ENCODE measurements at places on chromosomes 12 and 14.

GRCh38 chr12:123142518-123142840 lies 8.4 kb downstream of the PITPNM2 start:
- DNase-seq, result no peak

DNA sequence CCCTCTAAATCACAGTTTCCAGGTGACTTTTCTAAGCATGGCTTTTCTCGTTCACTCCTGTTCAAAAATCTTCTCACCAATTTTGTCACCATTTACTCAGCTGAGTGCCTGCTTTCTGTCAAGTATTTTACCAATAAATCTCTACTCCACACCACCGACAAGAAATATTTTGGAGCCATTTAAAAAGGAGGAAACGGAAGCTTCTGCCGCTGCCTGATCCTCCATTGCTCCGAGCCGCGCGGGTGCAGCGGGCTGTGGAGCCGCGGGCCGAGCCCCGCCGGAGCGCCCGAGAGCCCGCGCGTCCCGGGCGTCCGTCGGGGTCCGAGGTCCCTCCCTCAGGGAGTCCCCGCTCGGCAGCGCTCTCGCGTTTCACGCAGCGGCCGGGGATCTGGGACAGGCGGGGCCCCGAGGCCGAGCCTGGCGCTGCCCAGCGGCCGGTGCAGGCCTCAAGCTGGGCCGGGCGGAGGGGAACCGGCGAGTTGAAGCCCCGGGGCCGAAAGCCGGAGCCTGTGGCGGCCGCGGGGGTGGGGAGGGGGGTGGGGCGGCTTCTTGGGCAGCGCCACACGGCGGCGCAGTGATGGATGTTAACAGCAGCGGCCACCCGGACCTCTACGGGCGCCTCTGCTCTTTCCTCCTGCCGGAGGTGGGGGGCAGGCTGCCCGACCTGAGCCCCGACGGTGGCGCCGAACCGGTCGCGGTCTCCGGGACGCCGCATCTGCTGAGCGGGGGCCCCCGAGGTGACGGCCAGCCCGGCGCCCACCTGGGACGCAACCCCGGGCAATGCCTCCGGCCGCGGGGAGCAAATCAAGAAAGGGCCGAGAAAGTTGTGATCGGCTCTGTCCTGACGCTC lies 1.1 kb upstream of the HEBP1 start:
- no peak for DNase-seq

- no peak for DNase-seq
These were observed 22.1 kb downstream of the DMAC2L start for GRCh38 chr14:50334211-50334610.

DNA sequence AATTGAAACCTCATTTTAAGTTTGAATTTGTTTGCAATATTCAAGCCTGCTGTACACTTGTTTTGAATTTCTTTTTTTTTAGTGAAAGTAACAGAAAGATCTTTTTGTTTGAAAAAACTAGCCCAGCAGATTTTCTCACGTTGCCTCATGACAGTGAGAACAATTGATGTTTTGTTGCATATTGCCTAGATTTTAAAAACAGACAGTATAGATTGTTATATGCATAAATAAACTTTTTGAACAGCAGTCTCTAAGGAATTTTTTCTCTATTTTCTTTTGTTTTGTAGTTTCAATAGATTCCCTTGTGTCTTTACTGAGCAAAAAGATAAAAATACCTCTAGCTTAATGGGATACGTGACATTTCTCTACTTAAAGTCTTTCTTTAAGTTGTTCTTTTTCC lies 15.4 kb downstream of the OR6C6 start:
- DNase-seq, result no peak

- DNase-seq, result no peak
These were observed 788 bp downstream of the TEX52 start for GRCh38 chr12:2856051-2856450.

DNA sequence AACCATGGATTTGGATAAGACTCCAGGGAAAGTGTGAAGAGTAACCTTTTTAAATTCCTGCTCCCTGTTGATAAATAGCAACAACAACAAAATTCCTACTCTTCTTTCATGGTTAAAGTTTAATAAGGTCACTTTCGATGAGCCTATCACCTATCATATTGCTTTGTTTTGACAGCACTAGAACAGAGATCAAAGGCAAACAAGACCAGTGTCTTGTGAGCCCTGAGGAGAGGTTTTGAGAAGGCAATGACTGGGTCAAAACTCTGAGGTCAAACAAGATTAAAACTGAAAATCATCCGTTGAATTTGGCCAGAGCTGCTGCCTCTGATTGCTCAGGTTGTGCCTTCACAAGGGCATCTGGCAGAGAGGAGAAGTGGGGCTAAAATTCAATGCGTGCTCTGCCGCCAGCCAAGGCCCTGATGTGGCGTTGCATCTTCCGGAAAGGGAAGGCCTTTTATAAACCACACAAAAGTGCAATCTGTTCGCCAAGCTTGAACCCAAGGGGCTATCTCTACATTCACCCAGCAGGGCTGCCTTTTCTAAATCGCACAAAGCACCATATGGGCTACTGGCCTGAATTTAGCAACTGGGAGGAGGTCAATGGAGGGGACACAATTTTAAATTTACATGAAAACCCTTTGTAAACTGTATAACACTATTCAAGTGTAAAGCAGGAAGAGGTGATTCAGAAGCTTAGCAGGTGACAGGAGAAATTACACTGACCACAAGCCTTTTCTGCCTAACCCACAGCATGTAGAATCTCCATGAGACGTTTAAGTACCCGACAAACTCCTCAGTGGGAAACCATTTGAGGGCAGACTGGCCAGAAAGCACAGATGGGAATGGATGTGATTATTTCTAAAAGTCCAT lies 140.8 kb downstream of the DAD1 start:
- no peak for DNase-seq

DNA sequence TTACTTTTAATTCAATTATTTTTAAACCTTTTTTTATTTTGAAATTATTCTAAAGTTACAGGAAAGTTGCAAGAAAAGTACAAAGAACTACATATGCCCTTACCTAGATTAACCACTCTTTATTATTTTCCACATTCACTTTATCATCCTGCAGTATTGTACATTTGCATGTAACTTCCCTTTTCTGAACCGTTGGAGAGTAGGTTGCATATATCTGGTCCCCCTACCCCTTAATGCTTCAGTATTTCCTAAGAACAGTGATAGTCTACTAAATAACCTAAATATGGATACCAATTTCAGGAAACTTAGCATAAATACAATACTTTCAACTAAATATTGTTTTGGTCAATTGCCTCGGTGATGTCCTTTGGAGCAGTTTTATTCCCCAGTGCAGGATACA lies 15.0 kb downstream of the G2E3 start:
- DNase-seq, result no peak

DNA sequence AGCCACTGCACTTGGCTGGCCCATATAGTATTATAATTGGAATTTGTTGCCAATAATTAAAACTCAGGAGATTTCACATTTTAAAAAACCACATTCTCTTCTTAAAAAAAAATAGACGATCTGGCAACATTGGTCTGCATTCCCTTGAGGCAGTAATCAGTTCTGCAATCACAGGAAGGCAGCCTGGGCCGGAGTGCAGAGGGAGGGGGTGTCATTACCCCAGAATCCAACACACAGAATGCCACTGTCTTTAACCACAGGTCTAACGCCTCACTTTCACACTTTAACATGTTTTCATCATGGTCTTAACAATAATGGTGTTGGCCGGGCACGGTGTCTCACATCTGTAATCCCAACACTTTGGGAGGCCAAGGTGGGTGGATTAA lies 100.1 kb downstream of the SCARB1 start:
- no peak for DNase-seq

DNA sequence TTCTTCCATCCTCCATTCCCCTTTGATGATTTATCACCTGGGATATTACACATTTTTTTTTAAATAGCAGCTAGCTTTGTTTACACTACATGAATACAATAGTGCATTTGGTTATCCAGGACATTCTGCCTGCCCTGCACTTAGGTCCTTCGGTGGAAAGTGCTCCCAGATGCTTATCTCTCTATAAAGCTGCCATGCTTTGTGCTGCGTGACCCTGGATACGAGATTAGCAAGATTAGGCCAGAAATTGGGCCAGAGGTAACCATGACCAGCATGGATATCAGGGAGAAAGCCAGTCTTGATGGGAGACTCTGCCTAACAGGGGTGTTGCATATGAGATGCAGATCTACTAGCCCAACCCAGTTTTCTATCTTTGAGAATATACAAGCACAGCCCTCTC lies 12.1 kb upstream of the KRT83 start:
- no peak for DNase-seq

DNA sequence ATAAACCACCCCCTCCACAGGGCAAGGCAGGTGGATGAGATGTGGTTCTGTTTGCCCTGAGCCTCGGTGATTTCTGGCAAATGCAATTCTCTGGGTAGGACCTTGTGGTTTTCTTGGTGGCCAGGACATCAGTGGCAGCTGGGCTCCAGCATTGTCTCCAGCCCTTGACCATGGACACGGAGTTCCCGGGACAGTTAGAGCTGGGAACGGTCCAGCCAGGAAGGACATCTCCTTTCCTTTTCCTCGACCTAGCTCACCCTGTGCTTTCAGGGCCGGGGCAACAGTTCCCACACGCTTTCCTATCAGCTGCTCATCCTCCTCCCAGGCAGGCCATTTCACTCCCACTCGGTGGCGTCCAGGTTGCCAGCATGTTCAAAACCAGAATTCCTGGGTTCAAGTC lies 9.2 kb downstream of the SERPINA4 start:
- DNase-seq, result no peak

DNA sequence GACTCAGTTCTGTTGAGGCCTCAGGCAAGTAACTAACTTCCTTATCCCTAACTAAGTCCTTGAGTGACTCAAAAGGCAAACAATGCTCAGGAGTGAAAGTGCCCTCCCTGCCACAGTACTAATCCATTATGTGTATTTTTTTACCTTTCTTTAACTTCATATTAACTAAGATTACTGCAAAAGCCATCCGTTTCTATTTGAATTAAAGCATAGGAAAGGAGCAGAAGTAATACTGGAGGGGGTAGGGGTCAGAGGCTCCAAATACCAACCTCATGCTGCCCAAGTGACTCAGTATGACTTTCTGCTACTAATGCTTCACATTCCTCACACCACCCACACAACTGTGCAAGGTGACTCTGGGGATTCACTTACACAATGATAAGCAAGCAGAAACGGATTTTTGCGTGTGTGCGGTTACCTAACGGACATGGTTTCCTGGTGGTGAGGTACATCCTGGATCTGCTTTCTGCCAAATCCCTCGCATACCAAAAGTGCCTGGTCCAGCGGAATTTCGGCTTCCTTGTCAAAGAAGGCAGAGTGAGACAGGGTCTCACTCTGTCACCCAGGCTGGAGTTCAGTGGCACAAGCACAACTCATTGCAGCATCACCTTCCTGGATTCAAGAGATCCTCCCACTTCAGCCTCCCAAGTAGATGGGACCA lies 25.1 kb downstream of the MOK start:
- DNase-seq, result peak; percentile 100

GRCh38 chr12:6946033-6946919 lies 2.5 kb downstream of the C12orf57 start:
- no peak for DNase-seq

DNA sequence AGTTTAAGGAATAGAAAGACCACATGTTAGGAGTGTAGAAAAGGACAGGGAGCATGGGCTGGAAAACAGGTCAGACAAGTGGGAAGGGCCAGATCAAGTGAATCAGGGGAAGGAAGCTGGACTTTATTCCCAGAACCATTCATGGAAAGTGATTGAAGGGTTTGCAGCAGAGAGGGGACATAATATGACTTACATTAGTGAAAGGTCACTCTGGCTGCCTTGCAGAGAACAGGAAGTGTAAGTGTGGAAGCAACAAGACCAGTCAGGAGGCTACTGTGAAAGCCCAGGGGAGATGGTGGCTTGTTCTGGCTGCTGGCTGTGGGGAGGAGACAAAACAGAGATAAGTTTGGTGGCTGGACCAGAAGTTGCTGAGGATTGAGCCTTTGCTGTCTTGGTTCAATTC lies 69.1 kb downstream of the VCPKMT start:
- no peak for DNase-seq

- no peak for DNase-seq
These were observed 50.5 kb upstream of the KRR1 start for GRCh38 chr12:75561921-75562320.

GRCh38 chr12:87642245-87642644 lies 387.0 kb downstream of the C12orf50 start:
- no peak for DNase-seq

- DNase-seq, result peak; percentile 88
These were observed 113.4 kb downstream of the CRADD start for GRCh38 chr12:93790472-93791152.

GRCh38 chr12:131605304-131605829 lies 105.5 kb upstream of the SFSWAP start:
- no peak for DNase-seq

DNA sequence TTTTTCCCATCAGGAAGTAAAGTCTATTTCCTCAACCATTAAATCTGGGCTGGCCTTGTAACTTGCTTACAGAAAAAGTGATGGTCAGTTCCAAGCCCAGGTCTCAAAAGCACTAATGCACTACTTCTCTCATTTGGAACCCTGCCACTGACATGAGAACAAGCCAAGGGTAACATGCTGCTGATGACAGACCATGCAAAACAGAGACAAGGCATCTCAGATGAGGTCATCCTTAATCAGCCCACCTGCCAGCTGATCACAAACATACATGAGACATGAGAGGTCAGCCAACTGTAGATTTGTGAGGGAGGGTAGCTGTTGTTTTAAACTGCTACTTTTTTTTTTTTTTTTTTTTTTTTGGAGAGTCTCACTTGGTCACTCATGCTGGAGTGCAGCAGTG lies 16.2 kb downstream of the TWF1 start:
- no peak for DNase-seq

- no peak for DNase-seq
These were observed 28.3 kb downstream of the MLXIP start for GRCh38 chr12:122106843-122107242.

GRCh38 chr14:51697848-51698247 lies 46.1 kb downstream of the FRMD6 start:
- no peak for DNase-seq

DNA sequence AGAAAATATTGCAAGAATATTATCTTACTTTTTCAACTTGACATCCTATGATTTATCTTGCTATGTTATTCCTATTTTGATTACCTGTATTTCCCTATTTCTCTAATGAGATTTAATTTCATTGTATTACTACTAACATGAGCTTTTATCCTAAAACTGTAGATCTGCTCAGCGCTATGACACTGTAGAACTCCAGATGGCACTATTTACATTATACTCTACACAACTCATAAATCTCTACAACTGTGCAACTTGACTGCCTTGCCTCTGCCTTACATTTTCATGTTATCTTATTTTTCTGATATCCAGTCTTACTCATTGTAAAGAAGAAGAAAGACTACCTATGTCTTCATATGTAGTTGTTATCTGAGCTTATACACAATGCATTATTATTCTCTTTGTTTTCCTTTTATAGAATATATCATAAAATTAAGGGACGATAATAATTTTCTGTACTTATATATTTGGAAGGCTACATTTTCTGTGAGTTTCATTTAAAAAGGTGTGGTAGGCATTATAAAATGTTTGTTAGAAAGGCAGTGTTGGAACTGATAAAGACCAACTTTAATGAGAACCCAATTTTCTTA lies 24.1 kb downstream of the NUP37 start:
- no peak for DNase-seq

DNA sequence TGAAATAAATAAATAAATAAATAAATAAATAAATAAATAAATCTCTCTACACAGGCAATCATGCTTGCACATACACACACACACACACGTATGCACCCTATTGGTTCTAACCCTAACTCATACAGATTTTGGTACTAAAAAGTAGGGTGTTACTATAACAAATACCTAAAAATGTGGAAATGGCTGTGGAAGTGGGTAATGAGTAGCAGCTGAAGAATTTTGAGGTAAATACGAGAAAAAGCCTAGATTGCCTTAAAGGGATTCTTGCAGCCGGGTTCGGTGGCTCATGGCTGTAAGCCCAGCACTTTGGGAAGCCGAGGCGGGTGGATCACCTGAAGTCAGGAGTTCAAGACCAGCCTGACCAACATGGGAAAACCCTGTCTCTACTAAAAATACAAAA lies 15.7 kb upstream of the SLC2A3 start:
- no peak for DNase-seq

Measured in non-pigmented ciliary epithelial cell (primary cell).